ENCODE measurements at places on chromosomes 6 and 20.

GRCh38 chr6:165834613-165835259, 171.7 kb upstream of the PDE10A start:
- no peak for ATAC-seq

DNA sequence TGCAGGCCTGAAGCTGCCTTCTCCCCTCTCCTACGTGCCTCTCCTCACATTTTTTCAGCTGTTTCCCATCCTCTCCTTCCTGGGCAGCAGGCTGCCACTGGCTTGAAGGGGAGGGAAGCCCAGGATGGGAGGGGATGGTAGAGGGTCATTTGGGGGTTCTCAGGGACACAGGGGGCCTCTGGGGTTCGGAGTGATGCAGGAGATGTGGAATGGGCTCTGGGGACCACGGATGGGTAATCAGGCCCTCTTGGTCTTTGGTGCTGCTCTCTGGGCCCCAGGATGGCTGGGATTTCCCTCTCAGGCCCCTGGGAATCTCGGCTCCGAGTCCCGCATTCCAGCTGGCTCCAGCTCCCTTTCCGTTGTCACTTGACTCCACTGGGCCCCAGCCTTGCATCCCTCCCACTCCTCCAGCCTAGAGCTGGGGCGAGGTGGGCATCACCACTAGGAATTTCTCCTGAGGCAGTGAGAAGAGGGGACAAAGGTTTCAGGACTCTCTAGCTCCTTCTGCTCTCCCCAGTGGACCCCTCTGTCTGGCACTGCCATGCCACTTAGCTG, 2.0 kb upstream of the DDR1 start:
- ATAC-seq = no peak

- ATAC-seq = no peak
These were observed 728.3 kb downstream of the MAFB start for GRCh38 chr20:39960522-39961428.

DNA sequence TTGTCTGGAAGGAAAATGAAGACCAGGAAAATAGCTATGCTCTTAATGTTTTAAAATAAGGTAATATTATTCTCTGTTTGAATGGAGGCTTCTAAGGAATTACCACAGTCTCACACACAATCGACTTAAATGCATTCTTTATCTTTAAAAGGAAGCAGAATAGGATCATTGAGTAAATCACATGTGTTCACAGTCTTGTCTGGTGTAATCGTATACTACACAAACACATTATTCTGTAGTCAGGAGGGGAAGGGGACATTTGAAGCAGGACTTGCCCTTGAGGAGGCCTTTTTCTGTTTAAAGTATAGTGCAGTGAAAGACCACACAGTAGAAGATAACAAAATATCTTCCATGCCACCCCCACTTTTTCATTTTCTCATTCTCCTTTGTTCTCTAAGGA, 20.6 kb upstream of the REV3L start:
- no peak for ATAC-seq

- no peak for ATAC-seq
These were observed 10.4 kb upstream of the TRIB3 start for GRCh38 chr20:370151-370600.

DNA sequence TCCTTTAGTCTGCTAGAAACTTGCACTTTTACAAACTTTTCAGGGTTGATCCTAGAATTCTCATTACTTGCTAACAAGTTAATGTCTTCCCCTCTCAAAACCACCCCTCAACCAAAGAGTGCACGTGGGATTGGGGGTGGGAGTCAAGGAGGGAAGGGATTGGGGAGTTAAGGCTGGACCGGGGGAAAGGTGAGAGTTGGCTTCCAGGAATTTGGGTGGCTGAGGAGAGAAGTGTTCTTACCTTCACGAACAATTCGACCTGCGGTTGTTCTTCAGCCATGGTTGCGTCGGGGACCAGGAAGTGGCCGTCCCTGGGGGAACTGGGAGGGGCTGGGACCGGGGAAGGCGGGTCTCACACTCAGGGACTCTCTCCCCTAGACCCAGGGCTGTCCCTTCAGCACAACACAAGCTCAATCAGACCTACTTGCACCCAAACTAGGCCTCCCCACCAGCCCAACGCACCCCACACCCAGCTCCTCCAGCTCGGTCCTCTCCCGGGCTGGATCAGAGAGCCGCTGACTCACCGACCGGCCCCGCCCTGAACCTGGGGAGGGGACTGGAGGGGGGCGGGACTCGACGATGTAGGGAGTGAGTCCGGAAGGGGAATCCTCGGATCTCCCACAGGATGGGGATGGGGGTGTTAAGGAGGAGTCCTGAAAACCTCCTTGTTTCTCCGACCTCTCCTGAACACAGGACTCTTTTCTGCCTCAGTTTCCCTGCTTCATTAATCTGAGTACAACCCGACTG, at the start of gene CLIC1:
Gene CLIC1, minus strand, starts transcription at position 510 of the 747 bp plus-strand sequence. Its CDS starts 230 bp downstream, at position 280.
- peak; percentile 59 for ATAC-seq

DNA sequence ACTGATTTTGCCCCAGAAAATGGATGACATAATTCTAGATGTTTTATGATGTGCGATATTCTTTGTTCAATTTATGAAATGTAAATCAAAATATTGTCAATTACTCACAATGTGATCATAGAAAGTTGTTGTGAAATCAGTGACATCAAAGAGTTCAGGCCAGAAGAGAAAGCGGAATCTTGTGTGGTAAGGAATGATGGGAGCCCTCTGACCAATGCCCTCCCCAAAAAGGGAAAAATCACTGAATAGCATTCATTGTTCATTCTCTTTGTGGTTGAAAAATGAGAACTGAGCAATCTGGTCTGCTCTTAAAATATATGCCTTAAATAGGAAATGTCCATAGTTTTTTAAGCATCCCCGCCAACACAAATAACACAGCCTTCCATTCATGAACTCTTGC, 247.1 kb upstream of the GRIK2 start:
- ATAC-seq = no peak

DNA sequence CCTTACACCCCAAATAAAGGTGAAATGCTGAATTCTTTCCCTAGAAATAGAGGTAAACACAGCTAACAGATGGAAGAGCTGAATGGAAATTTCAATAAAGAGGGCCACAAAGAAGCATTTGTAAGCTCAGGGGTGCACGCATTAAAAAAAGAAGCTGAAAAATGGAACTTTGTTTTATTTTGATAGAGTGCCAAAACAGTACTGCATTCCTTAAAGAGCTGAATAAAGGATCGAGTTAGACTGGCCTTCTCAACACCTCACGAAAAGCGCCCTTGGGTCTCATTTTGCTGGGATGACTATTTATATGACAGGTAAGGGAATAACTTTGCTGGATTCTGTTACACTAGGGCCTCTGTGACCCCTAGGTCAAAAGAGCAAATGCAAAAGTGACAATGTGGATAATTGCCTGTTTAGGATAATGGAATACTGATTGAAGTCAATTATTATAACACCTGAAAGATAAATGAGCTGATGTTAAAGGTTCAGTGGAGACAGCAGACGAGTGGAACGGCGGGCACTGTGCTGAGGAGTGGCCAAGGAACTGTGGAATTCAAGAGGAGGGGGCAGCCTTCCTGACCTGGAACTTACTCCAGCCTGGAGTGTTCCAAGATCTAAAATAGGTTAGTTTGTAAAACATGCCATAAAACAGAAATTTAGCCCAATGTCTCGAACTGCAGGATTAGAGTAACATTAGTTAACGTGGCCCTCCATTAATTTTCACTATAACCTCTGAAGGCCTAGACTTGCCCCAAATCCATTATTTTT, 168.4 kb downstream of the FOXC1 start:
- ATAC-seq = no peak

GRCh38 chr20:55649254-55649653, 356.1 kb downstream of the CBLN4 start:
- ATAC-seq = no peak

- ATAC-seq = no peak
These were observed 278.7 kb upstream of the CITED2 start for GRCh38 chr6:139653111-139653510.

GRCh38 chr6:37868447-37868825, 48.9 kb downstream of the ZFAND3 start:
- ATAC-seq = peak; percentile 74
